ENCODE measurements at places on chromosomes 13 and 19. TPM values are rescaled to one million over a fixed set of nuclear protein-coding genes. Genes with fewer than 3 reads are reported as not detected.

- peaks cover 11% of the 10 kb centered on the region for H3K4me1 ChIP-seq
- no peak overlapping the region for H3K27ac ChIP-seq
- no peaks in the 10 kb centered on the region for H3K36me3 ChIP-seq
- no peak overlapping the region for H3K4me3 ChIP-seq
These were observed 16.3 kb upstream of the GTF3A start for GRCh38 chr13:27408074-27408473.

- DNase-seq, result no peak
- H3K4me1 ChIP-seq, result no peaks in the 10 kb centered on the region
- H3K4me3 ChIP-seq, result no peak overlapping the region
These were observed 86.7 kb upstream of the UQCRFS1 start for GRCh38 chr19:29299416-29300380.

- no peak overlapping the region for H3K27ac ChIP-seq
- H3K36me3 ChIP-seq, result no peaks in the 10 kb centered on the region
- H3K27me3 ChIP-seq, result no peaks in the 10 kb centered on the region
- no peak overlapping the region for H3K4me3 ChIP-seq
- H3K4me1 ChIP-seq, result no peaks in the 10 kb centered on the region
- DNase-seq, result no peak
These were observed 412.5 kb downstream of the DACH1 start for GRCh38 chr13:71454509-71454908.

GRCh38 chr13:31110617-31111016, 51.1 kb downstream of the HSPH1 start:
- no peak overlapping the region for H3K4me3 ChIP-seq
- H3K4me1 ChIP-seq, result peaks cover 10% of the 10 kb centered on the region
- no peak for DNase-seq

DNA sequence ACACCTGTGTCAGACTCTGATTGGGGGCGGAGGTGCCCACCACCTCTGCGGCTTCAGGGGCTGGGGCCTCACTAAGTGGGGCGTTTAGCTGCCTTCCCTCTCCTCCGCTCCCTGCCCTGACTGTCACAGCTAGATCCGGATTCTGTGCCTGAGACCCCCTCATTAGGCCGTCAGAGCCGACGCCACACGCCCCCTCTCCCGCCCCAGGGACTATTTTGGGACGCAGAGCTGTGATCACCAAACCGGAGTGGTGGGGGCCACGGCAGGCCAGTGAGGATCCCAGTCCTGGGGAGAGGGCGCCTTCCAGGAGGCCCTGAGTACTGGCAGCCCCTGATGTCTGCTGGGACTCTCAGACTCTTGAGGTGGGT, 762 bp downstream of the KANK3 start:
- H3K27ac ChIP-seq, result no peak overlapping the region
- no peak for DNase-seq
- H3K4me3 ChIP-seq, result peak overlapping the region; percentile 69
- H3K4me1 ChIP-seq, result peaks cover 5% of the 10 kb centered on the region
- H3K27me3 ChIP-seq, result peaks cover 14% of the 10 kb centered on the region
- no peaks in the 10 kb centered on the region for H3K36me3 ChIP-seq

DNA sequence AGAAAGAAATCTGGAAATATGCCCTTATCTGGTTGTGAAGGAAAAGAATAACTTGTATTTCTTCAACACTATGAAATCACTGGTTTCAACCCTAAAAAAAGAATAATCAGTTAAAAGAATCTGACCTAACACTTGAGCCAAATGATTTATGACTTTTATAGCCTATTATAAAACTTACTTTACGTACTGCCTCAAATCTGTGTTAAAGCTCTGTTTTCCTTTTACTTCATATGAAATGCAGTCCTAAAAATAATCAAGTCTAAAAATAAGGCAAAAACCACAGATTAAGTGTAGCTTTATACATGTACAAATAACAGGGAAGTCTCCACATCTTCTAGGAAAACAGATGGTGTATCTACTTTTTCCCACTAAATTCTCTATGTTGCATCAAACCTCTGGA, 101.3 kb downstream of the VWA8 start:
- H3K27me3 ChIP-seq, result no peaks in the 10 kb centered on the region
- H3K27ac ChIP-seq, result no peak overlapping the region
- peaks cover 11% of the 10 kb centered on the region for H3K4me1 ChIP-seq
- H3K4me3 ChIP-seq, result no peak overlapping the region
- no peaks in the 10 kb centered on the region for H3K36me3 ChIP-seq

DNA sequence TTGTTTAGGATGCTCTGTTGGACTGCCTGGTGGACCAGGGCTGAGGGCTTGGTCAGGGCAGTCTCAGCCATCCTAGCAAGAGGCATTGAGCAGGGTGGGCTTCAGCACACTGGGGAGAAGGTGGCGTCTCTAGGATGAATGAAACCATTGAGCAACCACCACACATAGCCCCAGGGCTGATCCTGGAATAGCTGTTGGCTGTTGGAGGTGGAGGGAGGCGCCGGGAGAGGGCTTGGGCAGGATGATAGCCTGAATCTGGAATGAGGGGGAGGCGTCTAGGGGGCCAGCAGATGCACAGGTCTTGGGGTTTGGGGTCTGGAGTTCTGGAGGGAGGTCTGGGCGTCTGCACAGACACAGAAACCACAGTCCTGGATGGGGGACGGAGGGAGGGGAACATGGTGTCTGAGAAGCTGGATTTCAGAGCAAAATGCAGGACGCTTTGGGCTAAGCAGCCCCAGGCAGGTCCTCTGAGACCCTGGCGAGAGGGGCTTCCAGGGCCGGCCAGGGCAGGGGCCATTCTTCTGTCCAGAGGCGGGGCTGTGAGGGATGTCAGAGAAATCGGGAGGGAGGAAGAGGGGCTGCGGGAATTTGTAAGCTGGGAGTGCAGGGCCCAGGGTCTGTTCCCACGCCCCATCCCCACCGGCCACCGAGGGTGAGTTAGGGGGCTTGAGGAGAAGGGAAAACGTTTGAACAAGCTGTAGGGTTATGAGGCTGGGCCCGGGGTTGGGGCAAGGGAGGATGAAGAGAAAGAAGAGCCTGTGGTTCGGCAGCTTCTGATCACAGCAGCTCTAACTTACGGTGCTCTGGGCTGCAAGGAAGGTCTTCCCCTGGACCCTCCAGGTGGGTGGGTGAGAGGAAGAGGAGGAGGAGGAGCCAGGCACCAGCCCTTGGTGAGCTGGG, 5.2 kb downstream of the TRAPPC5 start:
- peaks cover 22% of the 10 kb centered on the region for H3K36me3 ChIP-seq
- peaks cover 5% of the 10 kb centered on the region for H3K4me1 ChIP-seq
- no peaks in the 10 kb centered on the region for H3K27me3 ChIP-seq
- DNase-seq, result no peak
- H3K4me3 ChIP-seq, result no peak overlapping the region
- H3K27ac ChIP-seq, result no peak overlapping the region

DNA sequence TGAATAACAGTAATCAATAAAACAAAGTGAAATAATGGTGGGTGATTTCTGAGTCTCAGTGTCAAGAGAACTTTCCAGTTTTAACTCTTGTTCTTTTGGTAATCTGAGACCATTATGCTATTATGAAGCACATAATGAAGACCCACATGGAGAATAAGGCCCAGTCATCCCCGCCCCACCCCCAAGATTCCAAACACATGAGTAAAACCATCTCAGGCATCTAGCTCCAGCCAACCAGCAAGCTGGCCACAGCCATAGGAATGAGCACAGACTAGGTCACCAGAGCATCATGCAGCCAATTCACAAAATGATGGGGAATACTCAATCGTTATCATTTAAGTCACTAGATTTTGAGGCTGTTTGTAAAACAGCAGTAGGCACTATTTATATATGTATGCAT, 1769.0 kb upstream of the PCDH20 start:
- DNase-seq, result no peak
- no peak overlapping the region for H3K4me3 ChIP-seq
- H3K36me3 ChIP-seq, result no peaks in the 10 kb centered on the region
- H3K27me3 ChIP-seq, result no peaks in the 10 kb centered on the region
- no peak overlapping the region for H3K27ac ChIP-seq

DNA sequence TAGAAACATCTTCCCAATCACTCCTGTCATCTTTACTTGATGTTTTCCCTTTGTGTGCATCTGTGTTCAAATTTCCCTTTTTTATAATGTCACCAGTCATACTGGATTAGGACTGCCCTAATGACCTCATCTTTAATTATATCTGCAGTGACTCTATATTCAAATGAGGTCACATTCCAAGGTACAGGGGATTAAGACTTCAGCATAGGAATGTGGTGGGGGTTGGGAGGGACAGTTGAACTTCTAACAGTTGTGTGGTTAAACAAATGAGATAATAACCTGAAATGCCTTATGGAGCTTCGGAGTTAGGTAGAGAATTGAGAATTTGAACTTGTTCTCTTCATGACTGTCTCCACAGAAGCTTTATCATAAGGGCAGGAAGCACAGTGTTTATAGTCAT, 23.0 kb downstream of the PAN3 start:
- peaks cover 5% of the 10 kb centered on the region for H3K36me3 ChIP-seq
- no peak for DNase-seq
- peaks cover 18% of the 10 kb centered on the region for H3K4me1 ChIP-seq
- H3K27me3 ChIP-seq, result no peaks in the 10 kb centered on the region
- no peak overlapping the region for H3K4me3 ChIP-seq
- H3K27ac ChIP-seq, result no peak overlapping the region

- peaks cover 28% of the 10 kb centered on the region for H3K4me1 ChIP-seq
- no peak within 1 kb of the TSS for H3K27ac ChIP-seq
- no peaks in the 10 kb centered on the region for H3K36me3 ChIP-seq
- peak within 1 kb of the TSS; percentile 65 for H3K4me3 ChIP-seq
These were observed at the start of gene FLT1 for GRCh38 chr13:28494778-28495537. Gene FLT1 (minus strand): TSS chr13:28495128. CDS start chr13:28494843, 285 bp downstream.

- no peak for DNase-seq
- no peak overlapping the region for H3K27ac ChIP-seq
- peaks cover 8% of the 10 kb centered on the region for H3K36me3 ChIP-seq
- H3K27me3 ChIP-seq, result no peaks in the 10 kb centered on the region
- no peak overlapping the region for H3K4me3 ChIP-seq
These were observed 34.9 kb downstream of the N4BP2L2 start for GRCh38 chr13:32503727-32504126.

DNA sequence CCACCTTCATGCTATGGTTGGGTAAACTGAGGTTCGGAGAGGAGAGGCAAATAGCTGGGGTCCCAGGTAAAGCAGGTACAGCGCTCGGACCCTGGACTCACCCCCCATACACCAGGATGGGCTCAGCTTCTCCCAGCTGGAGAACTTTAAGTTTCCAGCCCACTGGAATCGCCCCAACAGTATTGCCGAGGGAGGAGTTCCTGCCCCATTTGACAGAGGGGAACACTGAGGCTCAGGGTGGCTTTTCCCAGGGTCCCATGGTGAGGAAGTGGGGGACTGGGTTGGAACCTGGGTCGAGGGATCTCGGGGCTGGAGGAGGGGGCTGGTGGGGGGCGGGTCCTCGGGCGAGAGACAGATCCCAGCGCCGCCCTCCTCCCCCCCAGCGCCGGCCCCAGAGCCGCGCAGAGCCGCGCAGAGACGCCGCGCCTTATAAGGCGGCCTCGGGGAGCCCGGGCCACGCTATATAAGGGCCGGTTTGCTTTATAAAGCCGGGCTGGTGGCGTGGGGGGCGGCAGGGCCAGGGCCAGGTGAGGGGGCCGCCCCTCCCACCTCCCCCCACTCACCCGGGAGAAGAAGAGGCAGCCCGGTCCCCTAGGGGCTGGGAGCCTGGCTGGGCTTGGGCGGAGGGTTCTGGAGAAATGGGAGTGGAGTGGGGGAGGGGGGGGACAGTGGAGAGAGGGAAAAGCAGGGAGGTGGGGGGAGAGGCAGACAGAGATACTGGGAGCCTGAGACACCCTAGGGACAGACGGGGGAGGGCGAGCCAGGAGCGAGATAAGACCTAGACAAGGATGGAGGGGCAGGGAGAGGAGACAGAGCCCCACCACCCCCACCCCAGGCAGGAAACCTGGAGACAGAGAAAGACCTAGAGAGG, 1.1 kb downstream of the CNN1 start:
- no peaks in the 10 kb centered on the region for H3K27me3 ChIP-seq
- H3K36me3 ChIP-seq, result peaks cover 20% of the 10 kb centered on the region
- peaks cover 16% of the 10 kb centered on the region for H3K4me1 ChIP-seq
- H3K4me3 ChIP-seq, result peak overlapping the region; percentile 86

GRCh38 chr19:16113727-16114126, 2.0 kb downstream of the RAB8A start:
- H3K27ac ChIP-seq, result no peak overlapping the region
- no peak overlapping the region for H3K4me3 ChIP-seq
- peaks cover 10% of the 10 kb centered on the region for H3K36me3 ChIP-seq

DNA sequence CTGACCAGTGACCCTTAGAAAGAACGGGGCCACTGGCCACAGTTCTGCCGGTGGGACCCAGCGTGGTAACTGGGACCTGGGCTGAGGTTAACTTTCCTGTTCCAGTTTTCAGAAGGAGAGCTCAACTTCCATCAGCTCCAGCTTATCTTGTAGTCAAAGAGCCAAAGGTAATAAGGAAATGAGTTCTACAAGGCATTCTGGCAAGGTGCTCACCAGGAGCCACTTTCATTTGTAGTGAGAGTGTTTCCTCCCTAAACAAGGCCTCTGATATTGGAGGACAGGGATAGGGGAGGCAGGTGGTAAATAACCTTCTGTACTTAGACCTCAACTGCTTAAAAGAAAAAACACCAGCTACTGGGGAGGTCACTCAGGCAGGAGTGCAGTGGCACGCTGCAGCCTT, 38.1 kb downstream of the PBX4 start:
- H3K4me3 ChIP-seq, result no peak overlapping the region
- no peaks in the 10 kb centered on the region for H3K27me3 ChIP-seq
- H3K4me1 ChIP-seq, result no peaks in the 10 kb centered on the region
- no peaks in the 10 kb centered on the region for H3K36me3 ChIP-seq
- H3K27ac ChIP-seq, result no peak overlapping the region
- no peak for DNase-seq

DNA sequence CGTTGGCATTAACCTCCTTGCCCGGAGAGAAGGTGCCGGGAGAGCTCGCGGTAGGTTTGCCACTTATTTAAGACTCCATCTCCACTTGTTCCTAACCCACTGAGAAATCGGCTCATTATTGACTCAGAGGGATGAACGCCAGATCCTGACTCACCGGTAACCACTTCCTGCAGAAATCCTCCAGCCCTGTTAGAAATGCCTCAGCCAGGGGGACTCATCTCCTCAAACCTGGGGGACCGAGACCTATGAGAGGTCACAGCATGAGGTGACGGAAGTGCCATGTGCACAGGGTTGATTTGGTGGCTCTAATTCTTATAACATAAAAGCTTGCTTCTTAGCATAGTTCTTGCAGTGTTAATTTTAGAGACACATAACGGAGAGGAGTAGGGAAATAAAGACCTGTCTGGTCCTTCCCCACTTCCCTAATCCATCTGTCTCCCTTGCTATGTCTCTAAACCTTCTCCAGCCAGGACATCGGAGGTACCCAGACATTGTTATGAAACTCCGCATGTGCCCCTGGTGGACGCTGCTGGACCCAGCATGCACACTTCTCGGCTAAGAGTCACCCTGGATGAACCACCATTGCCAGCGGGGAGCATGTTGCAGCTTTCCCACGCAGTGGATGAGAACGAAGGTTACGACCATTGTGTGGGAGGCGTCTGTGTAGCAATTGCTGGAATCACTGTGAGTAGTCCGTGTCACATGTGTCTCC, 158.9 kb downstream of the EFNB2 start:
- no peak overlapping the region for H3K4me3 ChIP-seq
- DNase-seq, result no peak
- H3K4me1 ChIP-seq, result peaks cover 47% of the 10 kb centered on the region
- no peaks in the 10 kb centered on the region for H3K36me3 ChIP-seq
- no peaks in the 10 kb centered on the region for H3K27me3 ChIP-seq
- H3K27ac ChIP-seq, result no peak overlapping the region

OSCAR gene
- total RNA-seq, result 8.0 TPM

TMEM190 gene
- total RNA-seq, result not detected

RNF17 gene
- total RNA-seq, result not detected

FBN3 gene
- total RNA-seq, result not detected

AMH gene
- 0.92 TPM for total RNA-seq

LHB gene
- not detected for total RNA-seq

OLFM2 gene
- total RNA-seq, result 5.8 TPM

DHRS12 gene
- total RNA-seq, result 13.3 TPM

FSTL3 gene
- 361 TPM for total RNA-seq

ELSPBP1 gene
- total RNA-seq, result not detected

FAM216B gene
- not detected for total RNA-seq

Data from thoracic aorta (tissue), 2 donors.